Stimulated activated CD4-positive, alpha-beta T cell treated with anti-CD3 and anti-CD28 coated beads, TNF-alpha, amount 100 ng/mL, for 24 hours (primary cell): ENCODE measurements at places on chromosomes 13 and 19.

DNA sequence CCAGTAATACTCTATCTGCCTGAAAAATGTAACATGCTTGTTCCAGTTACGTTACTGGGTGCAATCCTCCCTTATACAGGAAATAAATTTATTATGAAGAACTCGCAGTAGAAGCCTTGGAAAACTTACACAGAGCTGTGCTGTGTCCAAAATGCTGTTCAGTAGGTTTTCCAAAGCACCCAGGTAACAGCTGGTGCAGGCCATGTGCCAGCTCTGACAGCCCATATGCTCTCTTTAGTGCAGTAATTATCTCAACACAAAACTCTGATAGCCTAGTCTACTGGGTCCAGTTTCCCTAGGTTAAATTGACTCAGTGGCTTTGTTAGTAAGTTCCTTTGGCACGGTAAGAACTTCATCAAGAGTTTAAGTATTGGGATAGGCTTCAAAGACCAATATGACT lies 120.7 kb upstream of the OBI1 start:
- no peak for DNase-seq

GRCh38 chr13:88031980-88032559 lies 360.9 kb downstream of the SLITRK5 start:
- DNase-seq: no peak

GRCh38 chr19:15779756-15780476 lies 7.5 kb upstream of the OR10H5 start:
- no peak for DNase-seq

GRCh38 chr13:76596216-76596615 lies 290.0 kb downstream of the KCTD12 start:
- no peak for DNase-seq

GRCh38 chr19:55119053-55119452 lies 1.6 kb upstream of the PPP1R12C start:
- DNase-seq: no peak

DNA sequence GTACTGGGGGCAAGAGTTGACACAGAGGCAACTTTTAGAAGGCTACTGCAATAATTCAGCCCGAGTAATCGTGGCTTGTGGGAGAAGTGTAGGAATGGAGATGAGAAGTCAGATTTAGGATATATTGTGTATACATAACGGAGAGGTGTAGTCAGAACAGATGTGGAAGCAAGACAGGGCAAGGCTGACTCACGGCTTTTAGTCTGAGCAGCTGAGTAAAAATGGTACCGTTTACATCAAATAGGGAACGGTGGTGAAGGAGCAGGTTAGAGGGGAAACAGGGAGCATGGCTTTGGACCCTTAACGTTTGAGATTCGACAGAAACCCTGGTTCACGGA lies 796 bp upstream of the LSM14A start:
- no peak for DNase-seq

- no peak for DNase-seq
These were observed 37.9 kb downstream of the ARHGAP35 start for GRCh38 chr19:46898731-46899130.

DNA sequence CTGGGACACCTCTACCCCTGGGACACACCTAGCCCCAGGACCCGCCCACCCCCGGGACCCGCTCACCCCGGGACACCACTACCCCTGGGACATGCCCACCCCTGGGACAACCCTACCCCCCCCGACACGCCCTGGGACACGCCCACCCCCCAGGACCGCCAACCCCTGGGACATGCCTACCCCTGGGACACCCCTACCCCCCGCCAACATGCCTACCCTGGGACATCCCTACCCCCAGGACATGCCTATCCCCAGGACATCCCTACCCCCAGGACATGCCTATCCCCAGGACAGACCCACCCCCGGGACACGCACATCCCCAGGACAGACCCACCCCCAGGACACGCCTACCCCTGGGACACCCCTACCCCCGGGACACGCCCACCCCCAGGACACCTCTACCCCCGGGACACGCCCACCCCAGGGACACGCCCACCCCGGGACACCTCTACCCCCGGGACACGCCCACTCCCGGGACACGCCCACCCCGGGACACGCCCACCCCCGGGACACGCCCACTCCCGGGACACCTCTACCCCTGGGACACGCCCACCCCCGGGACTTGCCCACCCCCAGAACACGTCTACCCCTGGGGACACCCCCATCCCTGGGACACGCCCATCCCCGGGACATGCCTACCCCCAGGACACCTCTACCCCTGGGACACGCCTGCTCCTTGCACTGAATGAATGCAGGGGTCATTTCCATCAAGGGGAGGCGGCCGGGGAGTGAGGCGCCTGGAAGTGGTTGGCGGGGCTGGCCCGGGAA lies 32.3 kb downstream of the ADPRHL1 start:
- no peak for DNase-seq

DNA sequence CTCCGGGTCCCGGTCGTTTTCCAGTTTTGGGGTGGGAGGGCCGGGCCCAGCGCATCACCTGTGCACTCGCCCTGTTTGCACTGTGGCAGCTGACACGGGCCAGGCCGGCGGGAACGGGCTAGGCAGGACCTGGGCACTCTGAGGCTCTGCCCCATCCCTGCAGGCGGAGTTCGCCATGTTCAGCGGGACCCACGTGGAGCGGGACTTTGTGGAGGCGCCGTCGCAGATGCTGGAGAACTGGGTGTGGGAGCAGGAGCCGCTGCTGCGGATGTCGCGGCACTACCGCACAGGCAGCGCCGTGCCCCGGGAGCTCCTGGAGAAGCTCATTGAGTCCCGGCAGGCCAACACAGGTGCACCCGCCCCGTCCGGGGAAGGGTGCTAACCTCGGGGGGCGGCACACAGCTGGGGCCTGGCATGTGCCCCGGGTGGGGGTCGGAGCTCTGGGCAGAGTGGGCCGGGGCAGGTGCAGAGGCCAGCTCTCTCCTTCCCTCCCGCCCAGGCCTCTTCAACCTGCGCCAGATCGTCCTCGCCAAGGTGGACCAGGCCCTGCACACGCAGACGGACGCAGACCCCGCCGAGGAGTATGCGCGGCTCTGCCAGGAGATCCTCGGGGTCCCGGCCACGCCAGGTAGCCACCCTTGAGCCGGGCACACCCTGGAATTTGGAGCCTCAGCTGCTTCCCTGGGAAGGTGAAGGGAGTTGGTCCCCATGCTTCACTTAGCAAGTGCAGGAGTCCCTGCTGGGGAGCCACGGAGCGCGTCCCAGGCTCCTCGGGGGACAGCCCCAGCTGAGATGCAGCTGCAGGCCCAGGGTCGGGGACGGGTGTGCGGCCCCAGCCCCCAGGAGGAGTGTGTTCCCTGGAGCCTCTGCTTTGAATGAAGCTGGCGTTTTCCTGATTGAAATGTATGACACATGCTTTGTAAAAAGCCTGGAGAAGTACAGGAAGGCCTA lies 9.3 kb upstream of the ZNF554 start:
- no peak for DNase-seq

DNA sequence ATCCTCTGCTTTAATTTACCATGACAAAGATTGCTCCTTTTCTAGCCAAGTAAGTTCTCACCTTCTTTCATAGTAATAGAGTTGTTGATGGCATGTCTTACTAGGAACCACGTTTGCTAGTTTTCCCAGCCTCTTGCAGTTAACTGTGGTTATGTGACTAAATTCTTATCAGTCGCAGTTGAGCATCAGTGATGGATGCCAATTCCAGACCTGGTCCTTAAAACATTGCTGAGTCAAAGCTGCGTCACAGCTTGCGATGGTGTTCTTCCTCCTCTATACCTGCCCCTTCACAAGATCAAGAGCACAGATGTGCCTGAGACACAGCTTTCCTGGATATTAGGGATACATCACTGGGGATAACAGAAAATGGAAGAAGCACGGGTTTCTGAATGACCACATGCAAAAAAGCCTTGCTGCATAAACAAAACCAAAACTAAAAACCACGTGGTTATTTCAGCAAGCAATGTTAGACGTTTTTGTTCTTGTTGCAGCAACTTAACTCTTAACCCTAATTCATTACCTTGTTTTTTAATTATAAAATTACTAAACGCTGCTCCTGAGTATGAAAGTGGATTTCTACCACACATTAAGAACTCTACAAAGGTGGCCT lies 97.6 kb upstream of the DACH1 start:
- DNase-seq: no peak

- no peak for DNase-seq
These were observed 481.3 kb upstream of the GPC6 start for GRCh38 chr13:92745258-92745657.

- no peak for DNase-seq
These were observed 262 bp downstream of the COX7A1 start for GRCh38 chr19:36152019-36152351.

DNA sequence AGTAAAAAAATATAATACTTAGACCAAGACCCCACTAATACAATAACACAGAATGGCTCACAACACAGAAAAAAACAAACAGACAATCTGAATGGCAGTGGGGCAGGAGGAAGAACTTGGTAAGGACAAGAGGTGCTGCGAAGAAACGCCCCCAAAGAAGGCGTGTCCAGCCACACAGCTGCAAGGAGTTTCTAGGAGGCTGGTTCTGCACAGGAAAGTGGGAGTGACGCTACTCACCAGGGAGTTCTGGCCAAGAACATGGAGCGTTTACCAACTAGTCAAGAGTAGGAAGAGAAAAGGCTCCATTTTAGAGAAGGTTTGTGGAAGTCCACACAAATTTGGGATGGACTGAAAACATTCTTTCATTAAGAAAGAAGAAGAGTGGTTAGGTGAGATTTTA lies 95.3 kb upstream of the SLC15A1 start:
- DNase-seq: no peak

DNA sequence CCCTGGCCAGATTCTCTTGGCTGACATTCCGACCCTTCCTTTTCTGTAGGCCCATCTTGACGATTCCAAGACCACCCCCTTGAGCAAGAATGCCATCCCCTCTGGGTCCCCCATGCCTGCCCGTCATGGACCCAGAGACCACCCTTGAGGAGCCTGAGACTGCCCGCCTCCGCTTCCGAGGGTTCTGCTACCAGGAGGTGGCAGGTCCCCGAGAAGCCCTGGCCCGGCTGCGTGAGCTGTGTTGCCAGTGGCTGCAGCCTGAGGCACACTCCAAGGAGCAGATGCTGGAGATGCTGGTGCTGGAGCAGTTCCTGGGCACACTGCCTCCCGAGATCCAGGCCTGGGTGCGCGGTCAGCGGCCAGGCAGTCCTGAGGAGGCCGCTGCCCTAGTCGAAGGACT lies 978 bp downstream of the ZNF446 start:
- no peak for DNase-seq
